ENCODE measurements at places on chromosomes 3 and 15. TPM values are rescaled to one million over a fixed set of nuclear protein-coding genes. Genes with fewer than 3 reads are reported as not detected.

ZCWPW2 gene
- 0.37 TPM for total RNA-seq

TM4SF4 gene
- total RNA-seq: not detected

PCSK6 gene
- total RNA-seq: not detected

BSN gene
- 0.04 TPM for total RNA-seq

LYSMD4 gene
- total RNA-seq: 5.7 TPM

AQP9 gene
- not detected for total RNA-seq

ACKR2 gene
- not detected for total RNA-seq

IRAK2 gene
- total RNA-seq: 1.1 TPM

GRCh38 chr3:149723781-149724180 lies 28.5 kb downstream of the COMMD2 start:
- no peak for DNase-seq

DNA sequence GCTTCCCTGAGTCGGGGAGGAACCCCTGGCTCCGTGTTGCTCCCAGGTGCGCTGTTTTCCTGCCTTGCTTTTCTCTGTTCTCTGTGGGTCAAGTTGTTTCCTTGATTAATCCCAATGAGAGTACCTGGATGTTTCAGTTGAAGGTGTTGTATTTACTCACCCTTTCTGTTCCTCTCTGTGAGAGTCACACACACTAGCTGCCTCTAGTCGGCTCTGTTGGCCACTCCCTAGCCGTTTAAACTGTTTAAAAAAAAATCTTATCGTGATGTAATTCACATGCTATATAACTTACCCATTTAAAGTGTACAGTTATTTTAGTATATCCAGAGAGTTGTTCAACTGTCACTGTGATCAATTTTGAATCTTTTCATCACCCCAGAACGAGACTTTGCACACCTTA lies 74.0 kb downstream of the AKAP13 start:
- no peak for DNase-seq

- no peak for DNase-seq
These were observed 266.7 kb upstream of the ATP10A start for GRCh38 chr15:26129852-26130251.

DNA sequence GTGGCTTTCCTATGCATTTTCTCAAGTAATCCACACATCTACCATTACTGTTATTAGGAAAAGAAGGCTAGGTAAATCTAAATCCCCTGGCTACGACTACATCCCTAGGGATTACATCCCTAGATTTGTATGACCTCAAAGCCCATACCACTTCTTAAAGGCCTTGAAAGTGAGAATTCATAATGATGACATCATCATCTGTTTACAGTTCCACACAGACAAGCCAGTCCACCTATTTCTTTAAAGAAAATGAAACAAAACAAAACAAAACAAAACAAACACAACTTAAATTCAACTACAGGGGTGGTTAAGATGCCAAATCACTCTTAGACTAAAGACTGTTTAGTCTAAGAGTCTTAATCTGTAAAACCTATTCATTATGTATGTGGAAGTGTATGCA lies 5.7 kb downstream of the WDR72 start:
- no peak for DNase-seq

GRCh38 chr3:157572559-157573270 lies 69.5 kb upstream of the VEPH1 start:
- DNase-seq: peak; percentile 82

DNA sequence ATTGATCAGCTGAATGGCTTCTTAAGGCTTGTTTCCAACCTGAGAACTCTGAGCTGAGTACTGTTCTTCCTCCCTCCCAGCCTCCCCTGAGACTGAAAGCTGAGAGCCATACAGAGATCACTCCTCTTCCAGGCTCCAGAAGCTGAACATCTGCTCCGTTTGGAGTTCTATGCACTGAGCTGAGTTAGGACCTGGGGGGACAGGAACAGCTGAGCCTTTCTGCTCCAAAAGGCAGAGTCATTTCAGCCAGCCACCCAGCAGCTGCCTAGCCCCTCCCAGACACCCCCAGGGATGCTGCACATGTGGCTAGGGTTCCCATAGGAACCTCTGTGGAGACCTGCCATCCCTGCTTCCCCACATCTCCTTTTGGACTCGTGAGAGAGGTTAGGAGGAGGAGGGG lies 64.2 kb upstream of the GLCE start:
- DNase-seq: no peak

DNA sequence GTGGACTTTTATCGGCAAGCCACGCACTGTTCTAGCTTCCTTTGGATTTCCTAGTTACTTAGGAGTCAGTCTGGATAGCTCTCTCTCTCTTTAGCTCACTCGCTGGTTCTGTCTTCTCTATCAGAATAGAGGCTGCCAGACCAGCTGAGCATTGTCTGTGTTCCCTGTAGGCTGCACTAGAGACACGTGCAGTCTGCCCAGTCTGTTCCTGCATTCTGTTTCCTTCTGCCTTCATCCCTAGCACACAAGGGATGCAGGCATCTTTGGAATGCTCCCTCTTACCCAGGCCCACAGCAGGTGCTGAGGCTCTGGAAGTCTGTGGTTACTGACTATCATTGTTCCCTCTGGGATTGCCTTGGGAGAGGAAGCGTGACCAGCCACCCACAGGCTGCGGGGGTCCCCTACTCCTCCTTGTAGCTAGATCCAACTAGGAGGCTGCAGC lies 322.8 kb downstream of the ZNF621 start:
- DNase-seq: no peak

GRCh38 chr3:184812662-184813042 lies 686 bp downstream of the VPS8 start:
- DNase-seq: no peak

DNA sequence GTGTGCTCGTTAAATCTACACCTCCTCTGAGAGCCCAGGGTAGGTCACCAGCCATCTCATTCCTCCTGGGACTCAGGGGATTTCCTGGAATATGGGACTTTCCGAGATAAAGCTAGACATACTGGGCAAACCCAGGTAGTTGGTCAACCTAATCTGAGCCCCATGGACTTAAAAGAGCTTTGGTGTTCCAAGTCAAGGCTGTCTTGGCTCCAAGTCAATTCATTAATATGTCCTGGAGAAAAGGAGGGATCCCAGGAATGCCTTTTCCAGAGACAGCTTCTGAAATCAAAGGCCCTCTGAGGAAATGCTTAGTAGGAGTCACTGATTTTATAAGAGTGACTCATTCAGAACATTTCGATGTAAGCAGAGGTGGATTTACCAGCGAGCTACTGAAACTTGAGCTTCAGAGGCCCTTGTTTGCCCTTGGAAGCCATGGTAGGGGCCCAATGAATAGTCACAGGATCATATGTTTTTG lies 137.3 kb upstream of the UBE2E1 start:
- DNase-seq: peak; percentile 70

DNA sequence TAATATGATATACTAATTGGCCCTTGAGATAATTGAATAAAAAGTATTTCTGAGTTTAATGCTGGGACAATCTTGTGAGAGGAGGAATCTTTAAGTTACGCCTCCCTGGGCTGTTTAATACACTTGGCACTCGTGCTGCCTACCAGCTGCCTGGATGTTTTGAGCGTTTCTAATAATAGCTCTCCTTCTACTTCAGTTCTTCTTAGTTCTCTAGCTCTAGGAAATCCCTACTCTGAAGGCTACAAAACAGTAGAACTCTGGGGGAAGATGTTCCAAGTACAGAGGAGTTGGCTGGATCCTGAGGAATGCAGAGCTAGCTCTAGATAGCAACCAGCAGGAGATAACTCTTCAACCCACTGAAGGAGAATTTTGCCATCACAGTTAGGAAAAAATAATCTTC lies 3.5 kb downstream of the NAALADL2 start:
- DNase-seq: no peak

GRCh38 chr15:71118881-71119632 lies 3.8 kb downstream of the THSD4 start:
- DNase-seq: no peak

GRCh38 chr15:68582236-68582635 lies 3.4 kb downstream of the CORO2B start:
- DNase-seq: no peak

GRCh38 chr15:78000091-78000926 lies 77.2 kb downstream of the TBC1D2B start:
- DNase-seq: peak; percentile 37

GRCh38 chr3:143480344-143480743 lies 360.8 kb downstream of the CHST2 start:
- DNase-seq: no peak

DNA sequence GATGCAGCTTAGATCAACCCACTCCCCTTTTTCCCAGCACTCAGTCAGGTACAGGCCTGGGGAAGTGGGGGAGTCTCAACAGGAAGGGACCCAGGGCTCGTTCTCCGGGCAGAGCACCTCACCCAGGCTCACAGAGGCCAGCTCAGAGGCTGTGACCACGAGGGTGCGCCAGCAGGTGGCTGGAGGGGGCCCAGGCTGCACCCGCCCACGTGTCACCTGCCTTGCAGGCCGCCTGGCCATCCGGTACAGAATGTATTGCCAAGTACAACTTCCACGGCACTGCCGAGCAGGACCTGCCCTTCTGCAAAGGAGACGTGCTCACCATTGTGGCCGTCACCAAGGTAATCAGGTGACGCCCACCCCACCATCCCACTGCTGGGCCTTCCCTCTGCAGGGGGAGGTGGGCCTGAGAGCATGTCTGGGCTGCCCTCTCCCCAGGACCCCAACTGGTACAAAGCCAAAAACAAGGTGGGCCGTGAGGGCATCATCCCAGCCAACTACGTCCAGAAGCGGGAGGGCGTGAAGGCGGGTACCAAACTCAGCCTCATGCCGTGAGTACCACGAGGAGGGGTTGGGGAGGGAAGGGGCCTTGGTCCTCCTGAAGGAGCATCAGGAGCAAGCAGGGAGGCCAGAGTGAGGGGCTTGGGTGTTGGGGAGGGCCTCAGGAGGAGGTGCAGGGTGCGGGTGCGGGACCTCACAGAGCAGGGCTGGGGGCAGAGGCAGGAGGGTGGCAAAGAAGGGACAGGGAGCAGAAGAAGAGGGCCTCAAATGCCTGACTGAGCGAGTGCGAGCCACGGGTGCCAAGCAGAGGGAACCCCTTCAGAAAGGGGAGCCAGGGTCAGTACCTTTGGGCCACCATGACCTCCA lies 14.0 kb upstream of the LMAN1L start:
- DNase-seq: no peak

DNA sequence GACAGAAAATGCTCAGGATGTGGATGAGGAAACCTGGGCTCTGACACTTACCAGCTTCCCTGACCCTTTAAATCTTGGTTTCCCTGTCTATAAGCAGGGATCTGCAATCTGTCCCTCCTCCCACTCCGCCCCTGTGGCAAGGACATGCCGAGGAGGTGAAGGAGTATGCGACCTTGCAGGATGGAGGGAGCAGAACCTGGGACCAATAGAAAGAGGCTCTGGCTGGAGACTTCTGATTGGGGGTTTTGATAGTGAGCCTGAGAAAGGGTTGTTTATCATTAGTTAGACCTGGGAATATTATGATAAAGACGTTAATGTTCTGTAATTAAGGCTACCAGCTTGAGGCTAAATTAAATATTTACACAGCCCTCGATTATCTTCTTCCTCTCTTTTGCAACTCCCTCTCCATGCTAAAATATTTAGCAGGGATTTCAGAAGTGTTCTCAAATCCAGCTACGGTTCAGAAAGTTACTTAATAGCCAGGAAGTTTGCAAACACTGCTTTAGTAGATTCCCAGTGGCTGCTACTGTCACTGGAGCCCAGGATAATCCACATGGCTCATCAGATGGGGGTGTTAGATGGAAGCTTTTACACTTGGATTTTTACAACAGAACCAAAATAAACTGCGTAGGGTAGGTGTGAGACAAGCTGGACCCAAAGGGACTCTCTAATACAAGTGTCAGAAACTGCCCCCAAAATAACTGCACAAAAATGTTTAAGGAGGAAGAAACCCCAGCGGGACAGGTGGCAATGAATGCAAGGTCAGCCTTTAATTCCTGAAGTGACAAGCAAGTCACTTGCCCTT lies 9.2 kb upstream of the PAQR5 start:
- no peak for DNase-seq

- no peak for DNase-seq
These were observed 378.0 kb downstream of the LSAMP start for GRCh38 chr3:116067326-116067725.
